Stimulated activated CD4-positive, alpha-beta T cell treated with anti-CD3 and anti-CD28 coated beads, Interleukin-1b, Interleukin-23, amount 100 ng/mL, for 1 hour (primary cell): ENCODE measurements at places on chromosomes 3 and 15.

DNA sequence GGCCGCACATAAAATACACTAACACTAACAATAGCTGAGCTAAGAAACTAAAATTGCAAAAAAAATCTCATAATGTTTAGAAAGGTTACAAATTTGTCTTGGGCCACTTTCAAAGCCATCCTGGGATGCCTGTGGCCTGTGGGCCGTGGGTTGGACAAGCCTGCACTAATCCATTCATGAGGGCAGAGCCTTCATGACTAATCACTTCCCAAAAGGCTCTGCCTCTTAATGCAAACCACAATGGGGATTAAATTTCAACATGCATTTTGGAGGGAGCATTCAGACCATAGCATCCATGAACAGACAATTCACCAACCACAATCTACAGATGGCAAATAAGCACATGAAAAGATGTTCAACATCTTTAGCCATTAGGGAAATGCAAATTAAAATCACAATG, 128.2 kb downstream of the SUCLG2 start:
- no peak for DNase-seq

- no peak for DNase-seq
Measured at GRCh38 chr3:121648219-121648958, 12.3 kb downstream of the HCLS1 start.

DNA sequence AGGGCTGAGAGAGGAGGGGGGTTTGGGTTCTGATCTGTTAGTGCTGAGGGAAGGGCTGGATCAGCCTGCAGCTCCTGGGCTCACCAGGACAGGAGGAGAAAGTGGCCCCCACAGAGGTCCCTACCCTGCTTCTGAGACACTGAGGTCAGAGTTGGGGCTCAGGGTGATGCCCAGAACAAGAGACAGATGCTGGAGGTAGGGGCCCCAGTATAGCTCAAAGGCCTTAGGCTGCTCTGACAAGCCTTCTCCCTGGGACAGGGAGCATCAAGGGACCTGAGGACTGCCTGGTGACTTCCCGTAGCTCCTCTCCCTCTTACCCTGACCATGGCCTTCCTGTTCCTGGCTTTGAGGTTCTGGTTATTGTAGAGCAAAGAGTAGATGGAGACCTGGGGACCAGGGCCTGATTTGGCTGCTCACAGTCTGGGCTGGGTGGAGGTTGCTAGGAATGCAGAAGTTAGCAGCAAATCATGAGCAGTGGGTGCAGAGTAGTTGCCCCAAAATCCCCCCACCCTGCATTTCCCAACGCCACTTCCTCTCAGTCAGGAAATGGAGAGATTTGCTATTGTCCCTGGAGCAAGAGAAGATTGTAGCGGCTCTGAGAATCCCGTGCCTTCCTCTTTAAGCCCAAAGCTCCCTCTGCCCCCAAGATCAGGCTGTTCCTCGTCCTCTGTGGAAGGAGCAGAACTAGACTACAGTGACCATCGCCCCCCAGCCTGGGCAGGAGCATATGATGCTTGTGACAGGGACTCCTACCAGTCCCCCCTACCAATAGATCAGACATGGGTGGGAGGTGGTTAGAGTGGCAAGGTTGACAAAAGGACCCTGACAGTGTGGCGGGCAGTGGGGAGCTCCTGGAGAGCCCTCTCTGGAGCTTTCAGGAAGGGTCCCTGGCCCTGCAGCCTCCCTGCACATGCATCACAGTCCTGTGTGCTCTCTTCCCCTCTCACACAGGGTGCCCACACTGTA, 47.4 kb upstream of the SEC22A start:
- no peak for DNase-seq

GRCh38 chr3:133776794-133777438, 28.7 kb upstream of the SRPRB start:
- no peak for DNase-seq
